ENCODE measurements at places on chromosomes 16 and 17.

DNA sequence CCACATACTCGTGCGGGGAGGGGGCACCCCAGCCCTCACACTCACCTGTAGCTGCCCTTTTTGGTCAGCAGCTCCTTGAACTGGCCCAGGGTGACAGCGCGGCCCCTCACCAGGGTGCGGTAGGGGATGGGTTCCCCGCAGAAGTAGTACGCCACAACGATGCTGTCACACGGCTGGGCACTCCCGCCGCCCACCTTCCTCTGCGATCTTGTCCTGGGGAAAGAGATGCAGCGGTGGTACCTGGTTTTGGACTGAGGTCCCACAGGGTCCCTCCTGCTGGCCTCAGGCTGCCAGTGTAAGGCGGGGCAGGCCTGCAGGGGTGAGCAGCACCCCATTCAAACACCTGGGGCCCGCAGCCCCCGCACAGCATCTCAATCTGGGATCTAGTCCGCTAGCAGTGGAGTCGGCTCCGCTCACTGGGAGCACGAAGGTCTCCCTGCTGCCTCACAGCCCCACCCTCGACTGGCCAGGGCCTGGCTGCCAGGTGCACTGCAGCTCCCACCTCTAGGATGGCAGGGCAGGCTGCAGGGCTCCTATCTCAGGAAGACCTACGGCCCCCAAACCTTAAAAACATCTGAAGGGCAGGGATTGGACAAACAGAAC is 6.5 kb downstream of the PDIA2 start:
- no peak for DNase-seq

DNA sequence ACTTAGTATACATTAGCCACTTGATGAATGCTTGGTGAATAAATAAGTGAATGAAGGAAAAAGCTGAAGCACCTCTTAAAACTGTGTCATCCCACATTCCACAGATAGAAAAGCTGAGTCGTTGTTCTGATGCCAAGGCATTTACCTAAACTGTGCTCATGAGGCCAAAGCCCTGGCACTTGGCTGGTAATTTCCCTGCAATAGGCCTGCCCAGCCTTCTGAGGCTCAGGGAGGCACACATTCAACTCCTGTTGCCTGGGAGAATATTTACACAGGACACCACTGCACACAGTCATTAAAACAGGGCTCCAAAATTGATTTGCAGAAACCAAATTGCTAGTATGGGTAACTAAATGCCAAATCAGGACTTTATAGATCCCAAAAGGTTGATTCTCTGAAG is 333.0 kb upstream of the C16orf82 start:
- DNase-seq: no peak

DNA sequence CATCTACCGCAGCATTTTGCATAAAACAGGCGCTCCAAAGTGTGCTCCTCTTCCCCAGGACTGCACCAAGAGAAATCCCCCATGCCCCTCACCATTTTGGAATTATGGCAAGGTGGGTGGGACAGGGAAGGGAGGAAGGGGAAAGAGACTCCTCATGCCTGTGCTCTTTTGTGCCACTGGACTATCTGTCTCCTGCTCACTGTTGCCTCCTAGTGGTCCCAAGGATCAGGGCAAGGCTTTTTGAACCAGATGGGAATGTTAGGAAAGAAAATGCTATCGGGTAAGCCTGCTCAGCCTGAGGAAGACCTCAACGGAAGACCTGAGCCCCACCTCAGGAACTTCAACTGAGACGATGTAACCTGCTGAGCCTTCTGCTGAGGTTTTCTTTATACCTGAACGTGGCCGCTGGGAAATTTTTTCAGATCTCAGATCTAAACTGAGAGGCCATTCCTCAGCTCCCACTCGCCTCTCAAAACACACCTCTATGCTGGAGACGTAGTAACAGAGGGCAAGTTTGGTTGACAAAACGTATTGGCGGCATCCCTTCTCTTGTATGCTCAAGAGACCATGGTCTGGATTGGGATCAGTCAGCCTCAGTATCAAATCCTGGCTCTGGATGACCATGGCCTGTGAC is 58.3 kb downstream of the SPACA3 start:
- DNase-seq: peak; percentile 42

DNA sequence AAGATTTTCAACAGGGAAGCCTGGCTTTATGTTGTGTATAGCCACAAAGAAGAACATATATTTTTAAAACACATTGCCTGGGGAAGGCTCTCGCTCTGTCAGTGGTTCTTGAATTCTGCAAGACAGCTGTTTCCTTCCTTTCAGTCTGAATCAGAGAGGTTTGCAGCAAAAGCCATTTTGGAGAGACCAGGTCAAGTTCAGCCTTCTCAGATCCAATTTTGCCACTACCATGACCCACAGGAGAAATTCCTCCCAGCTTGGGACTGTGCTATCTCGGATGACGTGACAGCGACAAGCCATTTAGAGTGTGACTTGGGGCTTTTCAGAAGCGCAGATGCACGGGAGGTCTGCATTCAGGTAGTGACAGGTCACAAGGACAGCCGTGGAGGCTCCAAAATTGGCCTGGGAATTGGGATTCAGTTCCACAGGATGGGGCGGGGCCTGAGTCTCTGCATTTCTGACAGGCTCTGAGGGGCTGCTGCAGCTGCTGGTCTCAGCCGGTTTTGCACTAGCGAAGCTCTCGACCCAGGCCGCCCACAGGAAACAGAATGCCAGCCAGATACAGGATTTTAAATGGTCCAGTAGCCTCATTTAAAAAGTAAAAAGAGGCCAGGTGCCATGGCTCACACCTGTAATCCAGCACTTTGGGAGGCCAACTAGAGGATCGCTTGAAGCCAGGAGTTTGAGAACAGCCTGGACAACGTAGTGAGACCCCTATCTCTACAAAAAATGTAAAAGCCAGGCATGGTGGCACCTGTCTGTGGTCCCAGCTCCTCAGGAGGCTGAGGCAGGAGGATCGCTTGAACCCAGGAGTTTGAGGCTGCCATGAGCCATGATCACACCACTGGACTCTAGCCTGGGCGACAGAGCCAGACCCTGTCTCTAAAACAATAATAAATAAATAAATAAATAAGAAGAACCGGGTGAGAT is 196.6 kb upstream of the CIBAR2 start:
- DNase-seq: no peak

GRCh38 chr17:57867126-57867525 is 17.3 kb upstream of the MRPS23 start:
- DNase-seq: no peak

DNA sequence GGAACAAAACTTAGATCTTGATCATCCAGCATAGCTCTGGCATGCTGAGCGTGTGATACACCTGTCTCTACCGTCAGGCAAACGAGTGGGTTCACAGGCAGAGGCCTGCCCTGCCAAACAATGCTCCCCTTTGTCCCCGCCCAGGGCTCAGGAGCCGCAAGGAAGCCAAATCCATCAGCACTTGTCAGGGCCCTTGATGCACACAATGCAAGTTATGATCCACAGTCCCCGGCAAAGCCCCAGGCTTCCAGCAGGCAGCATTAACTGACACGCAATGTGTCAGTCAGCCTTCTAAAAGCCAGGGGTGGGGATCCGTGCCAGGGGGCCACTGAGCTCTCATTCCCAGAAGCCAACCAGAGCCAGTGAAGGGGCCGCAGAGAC is 460.9 kb downstream of the SLC39A11 start:
- no peak for DNase-seq

- DNase-seq: no peak
Observed at GRCh38 chr17:74391771-74392170, 24.5 kb downstream of the GPR142 start.

- no peak for DNase-seq
Observed at GRCh38 chr17:68981288-68981687, 26.1 kb upstream of the ABCA8 start.

GRCh38 chr17:11318207-11318606 is 77.2 kb downstream of the SHISA6 start:
- no peak for DNase-seq

DNA sequence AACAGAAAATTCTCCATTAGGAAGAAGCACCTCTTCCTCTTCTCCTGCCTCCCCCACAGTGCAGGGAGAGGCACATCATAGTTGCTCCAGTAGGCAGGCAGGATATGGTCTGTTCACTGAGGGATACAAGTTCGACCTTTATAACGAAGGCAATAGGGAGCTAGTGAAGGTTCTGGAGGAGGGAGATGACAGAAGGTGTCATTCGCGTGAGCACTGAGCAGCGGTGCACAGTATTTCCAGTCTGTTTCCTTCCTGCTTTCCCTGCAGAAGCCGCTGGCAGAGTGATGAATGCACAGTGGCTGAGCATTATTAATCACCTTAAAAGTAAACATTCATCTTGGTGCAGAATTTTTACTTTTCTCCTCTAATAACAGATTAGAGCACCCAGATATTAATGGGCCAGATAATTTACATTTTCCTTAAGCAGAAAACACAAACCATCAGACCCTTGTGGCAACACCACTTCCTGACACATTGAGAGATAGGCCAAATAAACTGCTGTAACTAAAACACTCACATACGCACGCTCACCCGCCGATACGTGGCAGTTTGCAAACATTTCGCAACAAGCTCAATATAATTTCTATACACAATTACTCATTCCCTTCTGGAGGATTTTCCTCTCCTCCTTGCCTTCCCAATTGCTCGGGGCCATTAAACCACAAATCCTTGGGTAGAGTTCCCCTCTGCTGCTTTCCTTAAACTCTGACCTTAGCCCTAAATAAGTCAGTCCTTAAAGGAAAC is 69.5 kb downstream of the AIPL1 start:
- DNase-seq: no peak

DNA sequence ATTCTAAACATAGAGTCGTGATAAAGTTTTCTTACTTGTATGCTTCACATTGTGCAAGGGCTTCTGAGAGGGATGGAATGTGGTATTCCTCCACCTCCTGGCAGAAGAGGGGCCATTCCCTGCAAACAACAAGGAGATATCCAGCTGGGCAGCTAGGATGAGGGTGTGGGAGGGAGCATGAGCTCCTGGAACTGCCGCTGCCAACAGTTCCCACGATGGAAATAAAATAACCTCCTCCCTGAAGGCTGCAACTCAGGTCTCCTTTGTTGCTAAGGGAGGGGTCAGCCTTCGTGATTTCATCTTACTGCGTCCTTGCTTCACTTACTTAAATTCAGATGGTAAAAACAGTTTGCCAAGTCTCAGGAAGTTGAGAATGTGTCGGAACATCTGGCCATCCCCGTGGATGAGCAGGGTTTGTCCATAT is 15.6 kb downstream of the PLEKHG4 start:
- DNase-seq: no peak

GRCh38 chr16:9703731-9704130 is 478.5 kb downstream of the GRIN2A start:
- no peak for DNase-seq

GRCh38 chr17:3913531-3914311 is 2.5 kb downstream of the P2RX1 start:
- DNase-seq: peak; percentile 74

DNA sequence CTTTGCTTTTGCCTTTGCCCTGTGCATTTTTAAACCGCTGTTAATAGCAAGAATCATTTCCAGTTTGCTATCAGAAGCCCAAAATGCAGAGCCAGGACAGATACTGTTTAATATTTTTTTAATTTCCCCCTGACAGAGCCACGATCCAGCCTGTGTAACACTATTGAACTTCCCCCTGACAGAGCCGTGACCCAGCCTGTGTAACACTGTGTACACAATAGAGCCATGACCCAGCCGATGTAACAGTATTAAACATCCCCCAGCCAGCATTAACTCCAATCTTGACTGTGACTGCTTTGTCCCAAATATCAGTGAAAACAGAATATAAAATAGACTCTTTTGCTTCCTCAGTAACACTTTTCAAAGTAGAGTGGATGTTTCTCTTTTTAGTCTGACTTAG is 607.9 kb upstream of the CDH5 start:
- DNase-seq: no peak

DNA sequence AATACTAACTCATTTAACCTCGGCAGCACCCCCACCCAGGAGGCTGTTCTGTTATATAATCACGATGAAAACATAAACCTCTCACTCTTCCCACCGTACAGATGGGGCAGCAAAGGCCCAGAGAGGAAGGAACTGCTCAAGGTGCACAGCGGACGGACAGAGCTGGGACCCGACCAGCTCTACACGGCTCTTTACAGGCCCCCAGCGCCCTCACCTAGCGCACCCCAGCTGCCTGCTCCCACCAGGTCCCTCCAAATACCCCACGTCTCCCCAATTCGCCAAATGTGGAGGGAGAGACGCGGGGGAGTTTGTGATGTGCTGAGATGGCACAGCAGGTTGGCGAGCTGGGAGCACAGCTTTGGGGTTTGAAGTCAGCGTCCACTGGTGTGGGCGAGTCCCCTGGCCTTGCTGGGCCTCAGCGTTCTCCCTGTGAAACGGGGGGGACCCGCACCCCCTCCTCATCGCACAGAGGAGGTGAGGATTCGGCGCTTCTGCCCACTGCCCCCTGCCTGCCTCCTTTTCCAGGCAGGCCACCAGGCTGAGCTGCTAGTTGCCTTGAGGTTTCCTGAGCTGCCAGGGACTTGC is 54.1 kb downstream of the CBFA2T3 start:
- DNase-seq: no peak

DNA sequence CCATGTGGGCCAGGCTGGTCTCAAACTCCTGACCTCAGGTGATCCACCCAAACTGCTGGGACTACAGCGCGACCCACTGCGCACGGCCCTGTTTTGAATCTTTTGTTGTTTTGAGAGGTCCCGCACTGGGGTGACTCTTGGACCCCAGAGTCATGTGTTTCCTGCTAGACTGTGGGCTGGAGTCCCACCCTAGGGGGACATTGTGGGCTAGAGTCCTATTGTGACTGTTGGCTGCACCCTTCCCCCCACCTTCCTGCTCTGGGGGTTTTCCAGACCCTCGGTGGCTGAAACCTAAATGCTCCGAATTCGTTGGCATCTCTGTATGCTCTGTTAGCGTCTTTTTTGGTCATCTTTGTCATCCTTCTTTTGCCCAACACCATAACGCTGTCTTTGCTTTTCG is 16.0 kb downstream of the NUPR1 start:
- DNase-seq: no peak

DNA sequence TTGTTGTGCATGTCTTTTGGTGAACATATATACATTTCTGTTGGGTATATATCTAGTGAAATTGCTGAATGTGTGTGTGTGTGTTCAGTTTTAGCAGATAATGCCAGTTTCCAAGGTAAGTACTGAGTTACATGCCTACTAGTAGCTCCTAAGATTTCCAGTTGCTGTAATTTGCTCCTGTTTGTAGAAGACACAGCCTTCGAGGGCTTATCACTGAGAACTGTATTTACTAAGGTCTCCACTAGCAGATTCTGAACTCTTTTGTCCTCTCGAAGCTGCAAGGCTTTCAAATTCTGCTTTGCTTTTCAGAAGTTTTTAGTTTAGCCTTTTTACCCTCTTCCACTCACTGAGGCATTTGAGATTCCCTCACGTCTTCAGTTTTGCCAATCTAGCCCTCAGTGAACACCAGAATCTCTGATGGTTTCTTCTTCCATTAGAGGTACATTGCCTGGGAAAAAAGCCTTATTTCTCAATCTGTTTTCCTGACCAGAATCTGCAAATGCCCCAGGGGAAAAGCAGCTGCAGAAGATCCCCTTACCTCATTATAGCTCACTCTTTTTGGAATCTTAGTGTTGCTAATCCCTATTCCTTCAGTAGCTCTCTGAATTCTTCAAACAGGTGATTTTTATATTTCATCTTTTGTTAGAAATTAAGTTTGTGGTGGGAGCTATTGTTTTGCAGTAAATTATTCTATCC is 52.9 kb downstream of the NF1 start:
- DNase-seq: no peak

GRCh38 chr17:61647047-61647446 is 56.0 kb upstream of the NACA2 start:
- no peak for DNase-seq

GRCh38 chr16:7979448-7980132 is 610.7 kb downstream of the TMEM114 start:
- no peak for DNase-seq

Measured in hematopoietic multipotent progenitor cell treated with erythropoietin and hydrocortisone succinate and interleukin-3 and kit ligand, for 15 days (in vitro differentiated cells).